ENCODE measurements at places on chromosomes 2 and 18. TPM values are rescaled to one million over a fixed set of nuclear protein-coding genes. Genes with fewer than 3 reads are reported as not detected.

The MC5R gene
- not detected for total RNA-seq

GRCh38 chr2:15660491-15661294 is 69.0 kb downstream of the DDX1 start:
- no peak overlapping the region for H3K4me3 ChIP-seq
- H3K27ac ChIP-seq = no peak overlapping the region
- no peaks in the 10 kb centered on the region for H3K4me1 ChIP-seq
- DNase-seq = no peak
- H3K36me3 ChIP-seq = peaks cover 14% of the 10 kb centered on the region

GRCh38 chr2:240200230-240201051 is 60.0 kb upstream of the OTOS start:
- H3K27me3 ChIP-seq = no peaks in the 10 kb centered on the region
- H3K4me3 ChIP-seq = no peak overlapping the region
- DNase-seq = no peak
- peaks cover 4% of the 10 kb centered on the region for H3K36me3 ChIP-seq
- H3K27ac ChIP-seq = no peak overlapping the region

GRCh38 chr2:111983478-111984212 is 71.4 kb upstream of the TMEM87B start:
- no peak for DNase-seq
- no peaks in the 10 kb centered on the region for H3K27me3 ChIP-seq
- H3K36me3 ChIP-seq = peaks cover 5% of the 10 kb centered on the region
- no peak overlapping the region for H3K27ac ChIP-seq

DNA sequence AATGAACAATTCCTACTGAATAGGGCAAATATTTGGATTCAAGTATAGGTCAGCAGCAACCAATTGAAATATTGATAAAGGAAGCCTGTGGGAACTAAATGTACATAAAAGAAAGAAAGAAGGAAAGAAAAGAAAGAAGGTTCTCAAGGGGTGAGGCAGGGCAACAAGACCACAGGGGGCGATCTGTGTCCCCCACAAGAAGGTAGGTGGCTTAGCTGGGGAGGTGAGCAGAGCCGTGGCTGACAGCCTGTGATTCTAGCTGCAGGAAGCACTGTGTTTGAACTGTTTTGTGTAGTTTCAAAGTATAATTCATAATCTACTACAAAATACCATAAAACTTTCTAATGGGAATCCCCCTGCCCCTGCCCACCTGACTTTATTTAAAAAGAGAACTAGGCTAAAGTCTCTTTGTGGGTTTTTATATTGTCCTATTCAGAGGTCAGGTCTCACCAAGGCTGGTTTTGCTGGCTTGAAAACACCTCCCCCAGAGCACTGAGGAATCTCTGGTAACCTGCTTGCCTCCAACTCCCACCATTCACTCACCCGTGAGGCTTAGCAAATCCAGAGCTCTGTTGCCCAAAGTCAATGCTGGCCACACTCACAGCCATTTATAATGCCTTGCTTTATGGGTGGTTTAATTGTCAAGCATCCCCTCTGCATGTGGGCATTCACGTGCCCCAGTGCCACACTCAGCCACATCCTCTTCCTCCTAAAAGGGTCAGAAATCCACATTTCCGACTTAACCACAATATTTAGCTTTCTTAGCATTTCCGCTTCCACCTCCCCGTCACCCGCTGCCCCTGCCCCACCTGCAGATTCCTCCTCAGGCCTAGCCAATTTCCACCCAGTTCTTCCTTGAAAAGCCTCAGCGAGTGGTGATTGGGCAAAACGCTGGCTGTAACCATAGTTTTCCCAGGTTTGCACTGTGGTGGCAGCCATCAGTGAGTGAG is 36.4 kb upstream of the LMAN1 start:
- H3K4me3 ChIP-seq = no peak overlapping the region
- H3K27ac ChIP-seq = no peak overlapping the region
- DNase-seq = no peak
- no peaks in the 10 kb centered on the region for H3K4me1 ChIP-seq

GRCh38 chr18:68608851-68609490 is 105.9 kb downstream of the TMX3 start:
- H3K27ac ChIP-seq = peak overlapping the region; percentile 80
- DNase-seq = no peak
- no peaks in the 10 kb centered on the region for H3K36me3 ChIP-seq
- peaks cover 22% of the 10 kb centered on the region for H3K4me1 ChIP-seq
- H3K27me3 ChIP-seq = no peaks in the 10 kb centered on the region
- no peak overlapping the region for H3K4me3 ChIP-seq

GRCh38 chr18:25454730-25455129 is 102.8 kb upstream of the ZNF521 start:
- peaks cover 8% of the 10 kb centered on the region for H3K4me1 ChIP-seq
- DNase-seq = no peak
- no peak overlapping the region for H3K4me3 ChIP-seq
- no peaks in the 10 kb centered on the region for H3K36me3 ChIP-seq
- H3K27me3 ChIP-seq = no peaks in the 10 kb centered on the region

Data from glutamatergic neuron (in vitro differentiated cells).